Calu3 (cell line): ENCODE measurements at places on chromosomes 5 and 9. TPM values are rescaled to one million over a fixed set of nuclear protein-coding genes. Genes with fewer than 3 reads are reported as not detected.

CCL27 gene
- total RNA-seq, result not detected in 2 replicates

ROPN1L gene
- 0.40 TPM in 1 of 2 replicates, not detected in the other for total RNA-seq

DEPDC1B gene
- total RNA-seq, result 63.1 and 80.7 TPM in 2 replicates

FOXE1 gene
- total RNA-seq, result 9.1 and 12.0 TPM in 2 replicates

FAM120AOS gene
- 50.5 and 53.4 TPM in 2 replicates for total RNA-seq

PCDHB10 gene
- 1.0 and 1.2 TPM in 2 replicates for total RNA-seq

NELFB gene
- 41.8 and 43.5 TPM in 2 replicates for total RNA-seq

NKD2 gene
- 0.47 and 0.93 TPM in 2 replicates for total RNA-seq

PCYOX1L gene
- total RNA-seq, result 29.2 and 29.9 TPM in 2 replicates

ZNF474 gene
- 0.29 and 0.73 TPM in 2 replicates for total RNA-seq

PPP1R26 gene
- 32.1 and 35.1 TPM in 2 replicates for total RNA-seq

PPP3R2 gene
- total RNA-seq, result not detected in 2 replicates

PTGES gene
- total RNA-seq, result 6.3 and 7.4 TPM in 2 replicates

FAM221B gene
- total RNA-seq, result not detected in 2 replicates

TMEM252 gene
- total RNA-seq, result not detected in 2 replicates

MAMDC2 gene
- 0.26 and 0.29 TPM in 2 replicates for total RNA-seq

RNF224 gene
- total RNA-seq, result 1.6 and 1.7 TPM in 2 replicates

RNF208 gene
- total RNA-seq, result 10.1 and 14.2 TPM in 2 replicates

LECT2 gene
- not detected in 2 replicates for total RNA-seq

FAM13B gene
- 34.9 and 42.5 TPM in 2 replicates for total RNA-seq

SH3PXD2B gene
- total RNA-seq, result 20.1 and 25.6 TPM in 2 replicates

CAVIN4 gene
- 0.37 and 0.52 TPM in 2 replicates for total RNA-seq

ADGRV1 gene
- total RNA-seq, result 1.8 and 3.5 TPM in 2 replicates

BSPRY gene
- 14.5 and 17.4 TPM in 2 replicates for total RNA-seq

G3BP1 gene
- total RNA-seq, result 356 and 393 TPM in 2 replicates

EPB41L4A gene
- 27.6 and 28.6 TPM in 2 replicates for total RNA-seq

PCDHGA10 gene
- 2.6 and 3.7 TPM in 2 replicates for total RNA-seq

MAPKAP1 gene
- 48.7 and 55.5 TPM in 2 replicates for total RNA-seq

OR13C8 gene
- not detected in 2 replicates for total RNA-seq

ABO gene
- total RNA-seq, result 2.8 and 3.3 TPM in 2 replicates

SLC36A3 gene
- total RNA-seq, result not detected in 2 replicates

PCDH12 gene
- total RNA-seq, result not detected in 2 replicates
